Cortex of kidney (tissue), 1 donor: ENCODE measurements at places on chromosomes 4 and X.

DNA sequence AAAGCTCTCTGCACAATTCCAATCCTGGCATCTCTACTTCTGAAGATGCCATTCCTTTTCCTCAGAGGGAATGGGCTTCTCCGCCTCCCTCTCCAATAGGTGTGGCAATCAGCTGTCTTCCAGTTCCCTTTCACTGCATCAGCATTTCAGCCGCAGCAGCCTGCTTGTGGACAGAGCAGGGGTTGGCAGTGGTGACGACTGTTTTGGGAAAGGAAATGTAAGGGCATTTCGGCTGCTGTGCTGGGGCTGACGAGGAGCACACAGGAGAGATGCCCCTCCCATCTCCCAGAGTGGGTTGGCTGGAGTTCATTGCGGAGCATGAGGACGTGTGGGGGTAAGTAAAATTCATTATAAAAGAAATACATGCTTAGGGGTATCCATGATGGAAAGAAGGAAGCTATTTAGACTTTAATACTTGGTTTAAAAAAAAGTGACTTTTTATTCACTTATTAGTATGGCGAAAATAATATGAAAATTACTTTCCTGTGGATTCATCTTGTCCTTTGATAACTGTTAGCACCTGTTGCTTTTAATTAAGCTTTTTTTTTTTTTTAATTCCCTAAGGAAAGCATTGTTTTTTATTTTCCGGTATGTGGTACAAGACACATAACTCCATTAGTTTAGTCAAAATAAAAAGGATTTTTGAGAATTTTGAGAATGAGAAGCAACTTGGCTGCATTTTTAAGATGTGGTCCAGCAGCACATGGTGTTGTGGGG lies at the start of gene LIMCH1:
LIMCH1 (plus strand) TSS at position 141 of the 717 bp plus-strand sequence. CDS start 67,839 bp downstream, outside the sequence.
- no peak for DNase-seq

DNA sequence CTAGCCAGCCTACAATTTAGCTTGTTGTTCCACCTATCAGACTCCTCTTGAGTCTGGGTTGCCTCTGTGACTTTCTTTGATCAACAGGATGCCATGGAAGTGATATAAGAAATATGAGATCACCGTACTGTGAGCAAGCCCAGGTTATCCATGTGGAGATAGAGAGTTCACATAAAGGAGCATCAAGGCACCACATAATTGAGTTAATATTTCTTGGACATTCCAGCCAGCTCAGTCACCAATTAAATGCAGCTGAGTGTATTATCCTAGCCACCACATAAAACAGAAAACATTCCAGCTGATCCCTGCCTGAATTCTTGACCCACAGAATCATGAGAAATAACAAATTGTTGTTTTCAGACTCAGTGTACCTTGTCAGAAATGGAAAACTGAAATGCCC lies 253.6 kb downstream of the PPP1R2C start:
- DNase-seq = no peak

GRCh38 chrX:130144509-130144908 lies 21.1 kb downstream of the AIFM1 start:
- DNase-seq = no peak

DNA sequence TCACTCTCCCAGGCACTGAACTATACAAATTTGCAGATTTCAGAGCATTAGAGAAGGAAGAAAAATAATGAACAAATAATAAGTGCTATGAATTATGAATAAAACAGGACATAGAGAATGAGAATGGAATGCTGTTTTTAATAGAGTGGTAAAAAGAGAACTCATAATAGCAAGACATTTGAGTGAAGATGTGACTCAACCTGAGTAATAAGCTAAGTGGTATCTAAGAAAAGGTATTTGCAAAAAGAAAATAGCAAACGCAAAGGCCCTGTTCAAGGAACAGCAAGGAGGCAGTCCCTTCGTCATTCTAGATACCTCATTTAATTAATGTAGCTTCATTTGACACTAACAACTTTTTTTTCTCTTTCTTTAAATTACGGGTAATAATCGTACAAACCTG lies 1910.0 kb upstream of the TENM3 start:
- DNase-seq = no peak

GRCh38 chrX:78333521-78333920 lies 6.1 kb upstream of the CYSLTR1 start:
- DNase-seq = no peak
